Cortex of kidney (tissue), 1 donor: ENCODE measurements at places on chromosomes 7 and 10.

- DNase-seq, result no peak
Observed at GRCh38 chr10:126459878-126460481, 71.7 kb upstream of the ADAM12 start.

DNA sequence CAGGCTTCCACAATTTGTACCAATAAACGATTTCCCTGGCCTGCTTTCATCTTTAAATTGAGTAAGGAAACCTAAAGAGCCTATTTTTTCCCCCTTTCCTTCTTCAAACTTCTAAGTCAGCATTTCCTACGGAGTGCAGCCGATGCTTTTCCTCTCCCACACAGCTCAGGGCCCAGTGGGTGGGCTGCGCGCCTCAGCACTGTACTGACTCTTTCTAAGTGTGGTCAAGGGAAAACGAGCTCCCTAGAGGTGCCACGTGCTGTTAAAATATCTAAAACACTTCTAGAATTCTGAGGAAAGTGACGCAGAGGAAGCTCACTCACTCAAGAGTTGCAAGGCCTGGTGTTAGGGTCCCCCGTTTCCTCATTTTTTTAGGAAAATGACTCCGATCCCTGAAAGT, 29.0 kb downstream of the STEAP1B start:
- no peak for DNase-seq

- DNase-seq, result no peak
Observed at GRCh38 chr10:91642831-91643692, 10.2 kb upstream of the PPP1R3C start.

DNA sequence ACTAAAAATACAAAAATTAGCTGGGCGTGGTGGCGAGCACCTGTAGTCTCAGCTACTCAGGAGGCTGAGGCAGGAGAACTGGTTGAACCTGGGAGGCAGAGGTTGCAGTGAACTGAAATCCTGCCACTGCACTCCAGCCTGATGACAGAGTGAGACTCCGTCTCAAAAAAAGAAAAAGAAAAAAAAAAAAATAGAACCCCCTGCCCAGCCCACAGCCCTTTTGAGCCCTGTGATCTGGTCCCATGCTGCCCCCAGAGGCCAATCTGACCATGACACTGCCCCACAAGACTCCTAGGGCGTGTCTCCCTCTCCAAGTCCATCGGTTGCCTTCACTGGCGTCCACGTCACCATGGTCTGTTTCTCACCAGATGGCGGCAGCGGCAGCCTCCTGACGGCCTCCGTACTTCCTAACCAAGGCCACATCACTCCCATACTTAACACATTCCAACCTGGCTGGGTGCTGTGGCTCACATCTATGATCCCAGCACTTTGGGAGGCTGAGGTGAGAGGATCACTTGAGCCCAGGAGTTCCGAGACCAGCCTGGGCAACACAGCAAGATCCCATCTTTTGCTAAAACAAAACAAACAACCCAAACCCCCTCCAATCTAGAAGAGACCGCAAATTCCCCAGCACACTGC, 18.0 kb downstream of the STX1A start:
- no peak for DNase-seq

DNA sequence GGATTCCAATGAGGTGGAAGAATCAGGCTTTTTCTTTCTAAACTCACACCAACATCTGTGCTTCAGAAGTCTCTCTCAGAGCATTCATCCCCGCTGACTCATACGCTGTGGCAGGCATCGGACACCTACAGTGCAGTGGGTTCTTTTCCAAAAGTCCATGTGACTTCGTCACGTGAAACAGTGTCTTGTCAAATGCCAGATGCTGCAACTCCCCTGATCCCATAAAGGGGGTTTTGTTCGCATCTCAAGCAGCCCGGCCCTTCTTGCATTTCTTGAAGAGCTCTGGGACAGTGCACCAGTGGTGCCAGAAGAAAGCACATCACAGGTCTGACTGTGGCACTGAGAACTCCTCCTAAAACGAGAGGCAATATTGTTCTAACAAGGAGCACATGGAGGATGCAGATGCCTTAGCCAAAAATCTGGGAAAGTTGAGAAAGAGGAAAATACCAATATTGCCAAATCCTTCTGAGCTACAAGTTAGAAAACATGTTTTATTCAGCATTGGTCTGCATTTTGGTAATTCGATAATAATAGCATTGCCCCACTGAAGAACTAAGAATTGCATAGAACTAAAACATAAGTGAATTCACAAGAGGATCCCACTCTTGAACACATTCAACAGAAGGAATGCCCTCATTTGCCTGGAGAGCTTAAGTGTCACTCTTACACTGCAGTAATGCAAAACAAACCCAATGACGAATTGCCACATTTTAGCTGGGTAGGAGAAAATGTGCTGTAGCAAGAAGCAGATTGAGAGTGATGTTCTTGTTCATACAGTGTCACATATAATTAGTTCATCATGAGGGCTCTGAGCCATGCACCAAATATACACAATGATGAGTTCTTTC, 204.4 kb downstream of the CXCL12 start:
- DNase-seq, result no peak

- no peak for DNase-seq
Observed at GRCh38 chr7:29877196-29877595, 70.9 kb downstream of the WIPF3 start.

- no peak for DNase-seq
Observed at GRCh38 chr10:73888514-73888913, 14.2 kb upstream of the CAMK2G start.

GRCh38 chr7:157907091-157907490, 570.3 kb downstream of the DNAJB6 start:
- no peak for DNase-seq

- DNase-seq, result no peak
Observed at GRCh38 chr10:60456053-60456452, 66.4 kb upstream of the ANK3 start.

DNA sequence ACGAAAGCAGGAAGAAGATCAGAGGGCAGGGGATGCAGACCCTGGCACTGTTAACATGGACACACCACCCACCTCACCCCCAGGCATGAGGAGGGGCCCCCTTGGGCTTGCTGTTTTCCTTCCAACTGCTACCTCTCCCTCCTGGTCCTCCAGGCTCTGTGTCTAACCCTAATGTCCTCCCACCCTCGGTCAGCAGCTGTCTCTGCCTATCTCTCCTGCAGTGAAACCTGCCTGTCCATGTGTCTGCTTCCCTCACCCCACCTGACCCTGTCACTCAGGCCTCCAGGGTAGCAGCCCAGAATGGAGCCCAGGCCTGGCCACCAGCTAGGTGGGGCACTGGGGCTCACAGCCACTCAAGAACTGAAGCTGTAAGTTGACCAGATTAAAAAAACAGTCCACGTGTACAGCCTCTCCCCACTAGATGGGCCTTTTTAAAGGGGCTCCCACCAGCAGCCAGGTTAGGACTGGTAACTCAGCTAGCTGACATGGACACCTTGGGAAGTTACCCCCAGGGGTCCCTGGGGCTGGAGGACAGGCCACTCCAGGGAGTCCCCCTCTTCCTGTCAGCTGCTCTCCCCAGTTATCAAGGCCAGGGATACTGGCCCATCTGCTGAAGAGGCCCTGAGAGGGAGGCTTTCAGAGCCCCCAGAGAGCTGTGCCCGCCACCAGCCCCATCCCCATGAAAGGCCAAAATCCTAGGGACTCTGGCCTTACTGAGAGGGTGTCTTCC, 1.5 kb downstream of the SMARCD3 start:
- no peak for DNase-seq

- DNase-seq, result no peak
Observed at GRCh38 chr10:34962866-34963265, 127.3 kb downstream of the CUL2 start.
